ENCODE measurements at places on chromosomes 2 and 18.

- no peak for DNase-seq
These were observed 261.7 kb downstream of the ETAA1 start for GRCh38 chr2:67658820-67659219.

DNA sequence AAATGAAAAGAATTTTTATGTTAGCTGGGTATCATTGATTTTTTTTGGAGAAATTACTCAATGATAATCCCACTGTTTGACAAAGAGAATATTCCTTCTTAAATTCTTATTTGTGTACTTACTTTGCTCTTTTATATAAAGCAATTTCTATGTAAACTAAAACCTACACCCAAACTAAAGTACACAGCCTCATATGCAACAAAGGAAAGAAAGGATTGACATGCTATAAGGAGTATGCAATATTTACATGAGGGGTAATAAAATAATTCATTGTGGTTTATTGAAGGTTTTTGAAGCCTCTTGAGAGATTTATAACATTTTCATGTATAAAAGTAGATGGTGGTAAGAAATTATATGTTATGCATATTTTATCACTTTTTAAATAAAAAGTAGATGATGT lies 368.5 kb downstream of the CDH7 start:
- DNase-seq = no peak

DNA sequence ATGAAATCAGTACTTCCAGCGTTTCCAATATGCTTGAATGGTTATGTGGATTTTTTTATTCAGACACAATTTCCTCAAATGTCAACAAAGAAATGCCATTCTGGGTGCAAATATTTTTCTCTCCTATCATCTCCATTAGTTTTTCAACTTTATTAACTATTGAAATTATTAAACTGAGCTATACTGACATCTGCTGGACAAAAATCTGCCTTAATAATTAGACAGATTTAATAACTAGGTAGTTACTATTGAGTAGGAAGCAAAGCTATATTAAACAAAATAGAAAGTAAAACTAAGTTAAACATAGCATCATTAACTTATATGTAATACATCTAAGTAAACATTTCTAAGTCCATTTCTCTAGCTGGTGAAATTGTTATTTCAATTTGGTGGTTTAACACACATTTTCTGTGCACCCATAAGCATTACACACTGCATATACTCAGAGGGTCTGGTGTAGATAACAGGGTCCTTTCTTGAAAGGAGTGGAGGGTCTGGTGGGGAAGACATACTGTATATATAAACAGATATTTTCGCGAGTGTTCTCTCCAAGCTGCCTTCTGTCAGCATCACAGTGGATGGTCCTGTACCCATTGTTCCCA lies 77.0 kb downstream of the LANCL1 start:
- no peak for DNase-seq

DNA sequence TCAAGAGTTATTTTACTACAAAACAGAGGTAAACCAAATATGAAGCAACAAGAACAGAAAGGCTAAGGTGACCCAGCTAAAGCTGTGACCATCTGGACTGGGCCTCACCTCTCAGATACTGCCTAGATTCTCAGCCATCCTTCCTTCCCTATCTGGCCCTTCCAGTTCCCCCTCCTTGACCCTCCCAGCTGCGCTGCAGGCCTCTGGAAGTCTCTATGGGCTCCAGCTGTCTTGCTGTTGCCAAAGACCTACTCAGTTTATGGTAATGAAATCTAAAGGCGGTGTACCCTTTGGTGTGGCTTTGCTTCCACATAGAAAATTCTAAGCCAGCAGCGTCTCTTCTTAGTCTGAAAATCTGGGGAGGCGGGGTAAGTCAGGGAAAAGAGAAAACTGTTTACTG lies 55.7 kb downstream of the ARHGEF33 start:
- no peak for DNase-seq

DNA sequence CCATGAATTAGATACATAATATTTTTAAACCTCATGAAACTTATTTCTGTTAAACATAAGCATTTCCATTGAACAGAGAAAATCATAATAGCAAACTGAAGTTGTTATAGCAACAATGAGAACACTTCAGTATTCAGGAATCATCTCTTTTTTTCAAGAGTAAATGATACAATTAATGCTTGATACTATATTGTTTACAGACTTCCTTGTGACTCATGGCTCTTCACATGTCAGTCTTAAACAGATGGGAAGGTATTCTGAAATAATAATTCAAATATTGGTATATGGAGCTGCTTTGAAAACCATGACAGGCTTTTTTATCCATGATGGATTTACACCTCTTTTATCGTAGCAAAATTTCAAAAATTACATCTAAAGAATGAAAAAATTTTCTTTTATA lies 226.5 kb upstream of the RBMS1 start:
- no peak for DNase-seq

GRCh38 chr18:60493066-60493465 lies 120.5 kb upstream of the MC4R start:
- DNase-seq = no peak

- DNase-seq = peak; percentile 87
These were observed 1.4 kb downstream of the TGIF1 start for GRCh38 chr18:3451183-3451988.

GRCh38 chr18:22632191-22632590 lies 214.5 kb upstream of the CTAGE1 start:
- no peak for DNase-seq

DNA sequence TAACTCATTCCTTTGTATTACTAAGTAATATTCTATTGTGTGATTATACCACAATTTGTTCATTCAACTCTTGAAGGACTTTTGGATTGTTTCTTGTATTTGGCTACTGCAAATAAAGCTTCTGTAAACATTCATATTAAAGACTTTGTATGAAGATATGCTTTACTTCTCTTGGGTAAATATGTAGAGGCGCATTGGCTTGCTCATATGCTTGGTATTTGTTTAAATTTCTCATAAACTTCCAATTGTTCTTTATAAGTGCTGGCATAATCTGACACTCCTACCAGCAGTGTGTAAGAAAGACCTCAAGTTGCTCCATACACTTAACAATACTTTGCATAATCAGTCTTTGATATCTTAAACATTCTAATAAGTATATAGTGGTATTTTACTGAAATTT lies 792.8 kb upstream of the LRRTM1 start:
- DNase-seq = no peak

GRCh38 chr18:21049306-21049705 lies 62.3 kb downstream of the ROCK1 start:
- no peak for DNase-seq

DNA sequence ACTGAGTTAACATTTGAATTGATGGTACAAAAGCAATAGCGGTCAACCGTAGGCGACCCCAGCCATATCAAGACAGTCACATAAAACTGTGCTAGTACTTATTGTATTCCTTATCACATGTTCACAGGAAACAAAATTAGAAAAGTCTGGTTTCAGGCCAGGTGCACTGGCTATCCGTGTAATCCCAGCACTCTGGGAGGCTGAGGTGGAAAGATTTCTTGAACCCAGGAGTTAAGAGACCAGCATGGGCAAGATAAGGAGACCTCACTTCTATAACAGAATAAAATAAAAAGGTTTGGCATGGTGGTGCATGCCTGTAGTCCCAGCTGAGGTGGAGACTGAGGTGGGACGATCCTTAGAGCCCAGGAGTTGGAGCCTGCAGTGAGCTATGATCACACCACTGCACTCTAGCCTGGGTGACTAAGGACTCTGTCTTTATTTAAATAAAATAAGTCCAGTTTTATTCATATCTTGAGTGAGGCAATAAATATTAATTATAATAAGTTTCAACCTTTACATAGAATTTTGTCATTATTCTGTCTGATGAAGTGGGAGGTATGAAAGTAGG lies 84.1 kb upstream of the RGPD4 start:
- DNase-seq = no peak

DNA sequence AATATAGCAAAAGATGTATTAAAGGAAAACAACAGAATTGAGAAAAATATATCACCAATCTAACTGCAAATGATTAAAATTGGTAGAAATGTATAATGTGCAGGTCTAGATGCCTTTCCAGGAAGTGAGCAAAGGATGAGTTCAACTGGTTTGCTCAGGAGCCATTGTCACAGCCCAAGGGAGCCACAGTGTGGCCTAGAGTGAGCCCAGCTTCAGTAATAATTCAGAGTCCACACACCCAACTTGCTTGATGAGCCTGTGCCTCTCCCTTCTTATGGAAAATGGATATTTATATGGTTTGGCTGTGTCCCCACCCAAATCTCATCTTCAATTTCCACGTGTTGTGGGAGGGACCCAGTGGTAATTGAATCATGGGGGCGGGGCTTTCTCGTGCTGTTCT lies 92.2 kb upstream of the ASAP2 start:
- DNase-seq = no peak

GRCh38 chr18:61574665-61575064 lies 241.4 kb downstream of the CDH20 start:
- no peak for DNase-seq

DNA sequence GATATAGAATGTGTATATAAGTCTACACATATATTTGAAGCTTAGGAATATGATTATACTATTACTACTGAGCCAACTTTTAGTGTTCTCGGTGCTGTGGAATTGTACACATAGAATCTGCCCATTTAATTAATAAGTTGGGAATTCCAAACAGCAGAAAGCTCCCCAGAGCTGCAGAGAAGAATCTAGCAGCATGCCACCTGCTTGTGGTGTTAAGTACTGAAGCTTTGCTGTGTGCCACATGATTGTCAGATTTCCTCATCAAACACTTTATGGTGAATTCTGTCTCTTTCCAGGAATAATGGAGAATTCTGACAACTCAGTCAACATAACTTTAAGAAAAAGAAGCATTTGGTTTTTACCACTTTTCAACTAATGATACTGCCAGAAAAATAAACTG lies 117.8 kb downstream of the WDSUB1 start:
- peak; percentile 17 for DNase-seq

DNA sequence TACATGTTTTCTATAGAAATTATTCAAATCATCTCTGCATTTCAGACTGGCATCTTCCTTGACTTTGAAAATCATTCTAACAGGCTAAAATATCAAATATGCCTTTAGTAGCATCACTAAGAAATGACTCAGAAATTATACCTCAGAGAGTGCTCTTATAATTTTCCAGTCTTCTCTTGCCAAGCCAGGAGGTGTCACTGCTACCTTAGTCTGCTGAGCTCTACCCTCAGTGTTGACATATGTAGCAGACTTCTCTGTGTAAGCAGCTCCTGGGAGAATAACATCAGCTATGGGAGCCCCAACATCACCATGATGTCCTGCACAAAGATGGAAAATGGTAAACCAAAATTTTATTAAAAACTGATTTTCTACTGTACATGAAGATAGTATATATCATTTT lies 31.6 kb downstream of the NDUFS1 start:
- DNase-seq = peak; percentile 9

DNA sequence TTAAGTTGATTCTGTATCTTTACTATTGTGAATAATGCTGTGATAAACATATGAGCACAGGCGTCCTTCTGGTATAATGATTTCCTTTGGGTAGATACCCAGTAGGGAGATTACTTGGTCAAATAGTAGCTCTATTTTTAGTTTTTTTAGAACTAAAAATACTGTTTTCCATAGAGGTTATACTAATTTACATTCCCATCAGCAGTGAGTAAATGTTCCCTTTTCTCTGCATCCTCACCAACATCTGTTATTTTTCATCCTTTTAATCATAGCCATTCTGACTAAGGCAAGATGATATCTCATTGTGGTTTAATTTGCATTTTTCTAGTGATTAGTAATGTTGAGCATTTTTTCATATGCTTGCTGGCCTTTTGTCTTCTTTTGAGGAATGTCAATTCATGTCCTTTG lies 35.1 kb downstream of the PMS1 start:
- no peak for DNase-seq

- DNase-seq = no peak
These were observed 128.5 kb downstream of the CALCRL start for GRCh38 chr2:187319441-187320108.

DNA sequence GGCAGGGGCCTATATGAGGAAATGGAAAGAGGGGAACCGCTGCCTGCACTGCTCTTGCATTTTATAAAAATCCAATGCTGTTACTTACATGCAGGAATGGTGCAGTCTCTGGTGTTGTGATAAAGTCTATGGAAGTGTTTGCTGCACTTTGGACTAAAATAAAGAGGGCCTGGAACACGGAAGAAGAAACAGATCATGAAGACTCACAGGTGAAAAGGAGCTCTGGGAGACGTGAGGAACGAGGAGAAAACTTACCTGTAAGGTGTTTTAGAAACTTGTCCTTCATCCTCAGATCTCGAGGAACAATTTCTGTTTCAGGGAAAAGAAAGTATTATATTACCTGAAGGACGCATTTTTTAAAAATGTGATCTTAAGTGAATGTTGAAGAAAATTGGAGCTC lies 1.9 kb downstream of the ALKAL2 start:
- no peak for DNase-seq

DNA sequence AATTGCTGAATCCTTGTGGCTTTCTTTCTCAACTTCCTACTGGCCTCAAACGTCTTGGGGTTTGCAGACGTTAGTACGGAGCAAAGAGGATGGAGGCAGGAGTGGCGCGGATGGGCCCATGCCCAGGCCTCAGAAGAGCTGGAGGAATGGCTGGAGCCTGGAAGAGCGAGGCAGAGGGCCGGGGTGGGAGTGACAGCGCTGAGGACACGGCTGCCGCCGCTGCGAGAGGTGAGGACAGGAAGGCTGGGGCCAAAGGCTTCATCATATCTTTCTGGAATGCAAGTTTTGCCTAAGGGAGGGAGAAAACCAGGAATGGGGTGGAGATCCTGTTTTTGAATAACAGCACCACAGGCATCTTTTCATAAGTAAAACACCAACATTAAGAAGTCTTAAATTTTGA lies 178.5 kb upstream of the SESTD1 start:
- no peak for DNase-seq

DNA sequence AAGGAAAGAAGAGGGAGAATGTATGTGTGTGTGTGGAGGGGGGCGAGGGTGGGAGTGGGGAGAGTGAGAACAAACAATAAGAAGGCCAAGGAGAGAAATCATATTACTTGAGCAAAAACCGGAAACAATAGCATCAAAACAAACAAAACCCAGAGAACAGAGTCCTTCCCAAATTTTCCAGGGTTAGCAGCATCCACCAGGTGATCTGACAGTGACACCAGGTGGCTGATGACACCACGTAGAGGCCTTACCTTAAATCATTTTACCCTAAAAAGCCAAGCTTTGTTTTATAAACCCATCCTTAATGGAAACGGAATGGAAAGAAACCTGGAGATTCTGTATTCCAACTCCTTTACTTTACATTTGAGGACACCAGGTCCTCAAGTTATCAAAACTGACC lies 42.9 kb downstream of the CDCA7 start:
- DNase-seq = no peak

DNA sequence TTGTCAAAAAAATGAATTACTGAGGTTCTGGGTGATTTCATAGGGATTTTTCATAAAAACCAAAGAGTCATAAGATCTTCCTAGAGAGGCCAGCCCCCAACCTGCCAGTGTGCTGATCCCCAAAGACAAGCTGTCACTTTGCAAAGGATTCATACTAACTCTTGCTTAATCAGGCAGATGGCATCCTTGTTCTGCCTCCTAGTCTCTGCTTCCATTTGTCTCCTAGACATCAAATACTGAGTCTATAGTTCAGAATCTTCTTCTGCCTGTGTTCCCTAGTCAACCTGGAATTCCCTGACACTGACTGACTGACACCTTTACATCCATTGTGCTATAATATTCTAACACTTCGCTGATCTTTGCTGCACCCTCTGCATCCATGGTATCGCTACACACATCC lies 84.9 kb downstream of the SLC8A1 start:
- no peak for DNase-seq
